ENCODE measurements at places on chromosomes 11 and 22.

DNA sequence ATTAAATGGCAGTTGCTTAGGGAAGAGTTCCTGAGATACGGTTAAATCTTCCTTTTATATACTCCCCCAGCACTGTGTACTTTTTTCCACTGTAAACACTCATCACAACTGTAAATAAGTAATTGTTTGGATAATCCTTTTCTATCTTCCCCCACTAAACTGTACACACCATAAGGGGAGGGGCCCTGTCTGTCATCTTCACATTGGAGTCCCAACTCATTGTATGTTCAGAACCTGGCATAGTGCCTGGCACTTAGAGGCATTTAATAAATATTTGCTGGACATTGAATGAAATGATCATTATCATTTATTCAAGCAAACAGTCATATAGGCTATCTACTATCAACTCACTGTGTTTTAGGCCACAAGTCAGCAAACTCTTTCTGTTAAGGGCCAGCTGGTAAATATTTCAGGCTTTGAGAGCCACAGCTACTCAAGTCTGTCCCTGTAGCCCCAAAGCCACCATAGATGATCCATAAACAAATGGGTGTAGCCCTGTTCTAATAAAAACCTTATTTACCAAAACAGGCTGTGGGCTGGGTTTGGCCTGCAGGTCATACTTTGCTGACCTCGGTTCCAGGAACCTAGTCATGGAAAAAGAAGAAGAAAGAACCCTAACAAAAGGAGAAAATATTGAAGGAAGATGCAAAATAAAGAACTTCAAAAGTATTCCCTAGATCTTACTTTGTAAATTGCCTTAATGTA lies 70.0 kb downstream of the AMOTL1 start:
- DNase-seq: no peak

DNA sequence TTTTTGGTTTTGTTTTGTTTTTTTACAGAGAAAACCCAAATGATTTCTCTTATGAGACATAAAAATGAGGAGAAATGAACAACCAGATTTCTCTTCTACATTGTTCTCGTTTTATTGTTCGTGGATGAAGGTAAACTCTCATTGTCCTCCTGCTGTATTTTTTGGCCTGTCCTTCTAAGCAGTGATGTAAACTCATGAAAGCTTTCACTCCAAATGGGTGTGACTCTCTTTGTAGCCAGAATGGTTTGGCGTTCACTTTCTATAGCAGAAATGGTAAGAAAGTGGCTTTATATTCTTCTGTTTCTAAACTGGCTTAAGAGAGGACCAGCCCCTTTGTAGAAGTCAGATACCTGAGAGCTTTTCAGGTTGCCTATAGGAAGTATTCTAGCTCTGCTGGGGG lies 15.5 kb upstream of the BMAL1 start:
- DNase-seq: no peak

GRCh38 chr11:100791103-100791502 lies 104.0 kb downstream of the ARHGAP42 start:
- no peak for DNase-seq

DNA sequence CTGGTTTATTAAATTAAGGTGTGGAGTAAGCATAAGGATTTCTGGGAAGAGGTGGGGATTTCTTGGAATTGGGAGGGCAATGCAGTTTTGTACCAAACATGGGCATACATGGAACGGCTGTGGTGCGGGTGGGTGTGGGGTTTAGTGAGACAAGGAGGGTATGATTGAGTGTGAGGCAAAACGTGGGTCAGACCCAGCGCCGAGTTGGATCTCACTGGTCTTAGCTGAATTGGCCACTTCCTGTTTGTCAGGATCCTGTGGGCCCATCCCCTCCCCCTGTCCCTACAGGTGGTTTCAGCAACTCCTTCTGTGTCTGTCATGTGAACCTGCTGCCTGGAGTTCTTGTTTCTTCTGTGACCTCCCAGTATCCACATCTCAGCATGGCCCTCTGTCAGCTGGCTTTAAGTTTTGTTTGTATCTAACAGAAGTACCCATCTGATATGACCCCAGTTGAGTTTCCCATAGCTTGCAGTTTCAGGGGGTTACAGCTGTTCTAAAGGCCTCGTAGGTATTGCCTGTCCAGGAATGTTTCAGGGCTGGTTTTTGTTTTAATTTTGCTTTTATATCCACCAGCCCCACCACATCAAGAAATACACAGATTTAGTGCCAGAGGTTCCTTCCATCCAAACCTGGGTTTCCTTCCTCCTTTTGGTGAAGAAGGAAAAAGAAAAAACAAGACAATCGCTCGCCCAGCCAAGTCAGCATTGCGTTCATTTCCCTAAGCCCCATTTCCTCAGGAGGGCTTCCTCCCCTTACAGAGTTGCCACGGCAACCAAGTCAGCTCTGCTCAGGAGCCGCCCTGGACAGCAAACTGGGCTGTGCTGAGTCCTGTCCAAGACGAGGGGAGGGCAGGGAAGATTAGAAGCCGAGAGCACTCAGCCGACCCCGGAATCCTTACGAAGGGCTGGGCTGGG lies 6.0 kb downstream of the APOL1 start:
- DNase-seq: no peak

- DNase-seq: no peak
Measured at GRCh38 chr11:2258501-2259465, 11.6 kb downstream of the ASCL2 start.

- DNase-seq: no peak
Measured at GRCh38 chr11:124656774-124657630, 16.5 kb downstream of the SIAE start.

DNA sequence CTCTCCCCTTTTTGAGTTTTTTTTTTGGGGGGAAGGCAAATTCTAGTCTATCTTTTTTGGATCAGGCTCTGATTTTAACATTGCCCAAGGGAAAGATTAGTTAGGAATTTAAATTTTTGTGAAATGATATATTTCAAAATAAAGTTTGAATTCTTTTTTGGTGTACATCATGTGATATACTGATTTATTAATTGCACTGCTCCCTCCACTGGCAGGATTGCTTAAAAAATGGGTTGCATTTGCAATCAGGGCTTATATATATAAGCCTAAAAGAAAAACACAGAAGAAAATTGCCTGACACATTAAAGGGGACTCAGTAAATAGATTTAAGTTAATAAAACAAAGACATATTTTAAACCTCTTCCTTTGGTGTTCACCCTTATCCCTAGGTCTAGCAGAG lies 1.2 kb downstream of the DYNC2H1 start:
- DNase-seq: no peak

GRCh38 chr11:71119656-71120269 lies 132.6 kb downstream of the SHANK2 start:
- no peak for DNase-seq

- DNase-seq: no peak
Measured at GRCh38 chr11:66151273-66151672, 81.2 kb downstream of the PACS1 start.

GRCh38 chr11:117881217-117881616 lies 4.8 kb upstream of the FXYD6 start:
- no peak for DNase-seq

DNA sequence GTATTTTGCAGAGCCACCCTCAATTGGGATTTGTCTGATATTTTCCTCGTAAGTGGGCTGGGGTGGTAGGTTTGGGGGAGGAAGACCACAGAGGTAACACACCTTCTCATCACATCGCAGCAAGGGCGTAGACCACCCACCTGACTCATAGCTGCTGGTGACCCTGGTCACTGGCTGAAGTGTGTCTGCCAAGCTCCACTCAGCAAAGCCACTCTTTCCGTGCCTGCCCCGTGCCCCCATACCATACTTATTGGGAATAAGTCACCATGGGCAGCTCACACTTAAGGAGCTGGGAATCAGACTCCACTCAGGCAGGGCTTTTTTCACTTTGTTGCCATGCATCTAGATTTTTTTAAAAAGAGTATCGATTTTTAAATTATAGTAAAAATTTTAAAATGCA lies 111.6 kb downstream of the PHF21B start:
- DNase-seq: no peak

GRCh38 chr11:130634961-130635473 lies 186.6 kb downstream of the ADAMTS15 start:
- no peak for DNase-seq

DNA sequence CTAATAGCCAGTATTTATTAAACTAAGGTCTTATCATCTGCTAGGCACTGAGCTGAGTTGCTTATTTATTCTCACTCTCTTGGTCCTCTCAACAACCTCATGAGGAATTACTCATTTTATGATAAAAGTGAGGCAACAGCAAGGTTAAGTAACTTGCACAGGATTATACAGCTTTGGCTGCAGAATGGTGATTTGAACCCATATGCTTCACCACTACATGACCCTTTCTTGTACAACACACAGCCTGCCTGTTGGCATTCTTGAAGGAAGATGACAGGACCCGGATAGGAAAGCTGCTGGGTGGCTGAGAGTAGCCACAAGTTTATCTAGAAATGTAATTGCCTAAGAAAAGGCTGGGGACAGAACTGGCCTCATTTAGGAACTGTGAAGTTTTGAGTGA lies 5.3 kb upstream of the PARVA start:
- DNase-seq: no peak

DNA sequence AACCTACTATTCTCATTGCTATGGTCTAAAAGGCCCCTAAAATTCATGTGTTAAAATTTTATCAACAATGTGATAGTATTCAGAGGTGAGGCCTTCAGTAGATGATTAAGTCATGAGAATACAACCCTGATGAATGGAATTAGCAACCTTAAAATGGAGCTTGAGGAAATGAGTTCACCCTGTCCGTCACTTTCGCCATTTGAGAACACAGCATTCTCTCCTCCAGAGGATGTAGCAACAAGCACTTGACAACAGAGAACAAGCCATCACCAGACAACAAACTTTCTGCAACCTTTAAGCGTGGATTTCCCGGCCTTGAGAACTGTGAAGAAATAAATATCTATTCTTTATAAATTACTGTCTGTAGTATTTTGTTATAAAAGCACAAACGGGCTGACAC lies 197.0 kb downstream of the SBF2 start:
- no peak for DNase-seq

DNA sequence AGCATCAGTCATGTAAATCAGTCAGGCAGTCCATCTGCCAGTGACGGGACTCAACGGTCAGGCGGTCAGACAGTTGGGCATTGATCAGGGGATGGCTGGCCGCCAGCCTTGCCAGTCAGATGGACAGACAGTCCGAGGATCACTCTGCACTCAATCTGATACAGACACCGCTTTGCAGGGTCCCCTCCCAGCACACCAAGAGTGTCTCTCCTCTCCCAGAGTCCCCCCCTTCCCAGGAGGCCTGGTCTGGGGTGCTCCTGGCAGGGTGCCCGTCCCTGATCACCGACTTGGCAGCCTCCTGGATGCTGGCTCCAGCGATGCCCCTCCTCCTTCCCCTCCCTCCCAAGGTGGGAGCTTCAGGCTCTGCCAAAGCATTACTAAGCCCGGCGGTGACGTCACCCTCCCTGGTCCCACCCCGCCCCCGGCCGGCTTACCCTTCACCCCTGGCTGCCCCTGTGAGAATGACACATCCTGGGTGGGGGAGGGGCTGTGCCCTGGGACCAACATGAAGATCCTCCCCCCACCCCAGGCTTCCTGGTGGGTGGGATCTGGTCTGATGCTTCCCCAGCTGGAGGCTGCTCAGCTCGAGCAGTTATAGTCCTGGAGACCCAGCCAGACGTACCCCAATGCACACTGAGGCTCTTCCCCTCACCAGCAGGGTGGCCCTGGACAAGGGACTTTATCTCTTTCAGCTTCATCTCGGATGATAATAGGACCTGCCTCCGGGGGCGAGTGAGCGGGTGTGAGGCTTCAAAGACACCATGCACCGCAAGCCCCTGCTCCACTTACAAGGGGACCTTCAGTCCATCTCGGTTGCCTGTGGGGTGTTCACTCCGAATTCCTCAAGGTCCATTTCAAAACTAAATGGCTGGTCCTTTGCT lies 69.2 kb downstream of the CD82 start:
- DNase-seq: no peak

GRCh38 chr11:87033561-87033960 lies 4.2 kb upstream of the TMEM135 start:
- DNase-seq: no peak

DNA sequence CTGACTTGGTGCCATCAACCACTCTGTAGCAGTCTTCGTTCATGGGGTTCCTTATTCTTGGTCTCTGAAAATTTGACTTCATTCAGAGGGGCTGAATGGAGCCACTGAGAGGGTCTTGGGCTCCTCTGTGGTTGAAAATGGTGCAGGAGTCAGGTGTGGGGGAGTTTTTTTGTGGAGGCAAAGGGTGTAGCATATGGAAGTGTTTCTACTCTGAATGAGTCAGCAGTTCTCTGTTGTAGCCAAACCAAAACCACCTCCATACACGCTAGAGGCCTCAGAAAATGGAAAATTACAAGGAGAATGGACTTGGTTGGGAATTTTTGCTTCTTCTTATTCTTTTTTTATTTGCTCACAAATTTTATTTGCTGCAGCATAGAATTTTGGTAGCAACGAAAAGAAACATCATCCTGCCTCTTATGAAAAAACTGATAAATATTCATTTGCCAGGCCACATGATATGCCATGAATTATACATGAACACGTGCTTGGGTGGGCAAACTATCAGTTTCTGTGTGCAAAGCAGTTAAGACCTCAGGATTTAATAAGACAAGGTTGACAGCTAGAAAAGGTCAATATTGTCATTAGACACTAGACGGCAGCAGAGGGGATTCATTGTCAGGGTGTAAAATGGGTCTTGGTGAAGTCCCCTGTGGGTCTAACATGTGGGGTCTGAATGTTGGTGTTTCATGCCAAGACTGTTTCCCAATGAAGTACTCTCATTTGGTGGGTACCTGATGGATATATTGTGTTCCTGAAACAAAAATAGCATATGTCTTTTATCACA lies 111.7 kb downstream of the MYO18B start:
- DNase-seq: no peak

- DNase-seq: no peak
Measured at GRCh38 chr22:22687638-22688500, 43.5 kb downstream of the GGTLC2 start.

- DNase-seq: no peak
Measured at GRCh38 chr11:117814204-117814765, 10.3 kb downstream of the FXYD2 start.

All from cortex of kidney (tissue), 1 donor.